ENCODE measurements at places on chromosomes 5 and 9. TPM values are rescaled to one million over a fixed set of nuclear protein-coding genes. Genes with fewer than 3 reads are reported as not detected.

Gene FCN1
- 4.9 TPM for total RNA-seq

Gene CHSY3
- 25.1 TPM for total RNA-seq

Gene IFNA16
- not detected for total RNA-seq

Gene PIP5K1B
- 29.0 TPM for total RNA-seq

Gene IGFBPL1
- 11.7 TPM for total RNA-seq

Gene IDNK
- 3.5 TPM for total RNA-seq

Gene IL11RA
- total RNA-seq, result 84.2 TPM

Gene LIFR
- total RNA-seq, result 60.8 TPM

Gene SOWAHA
- total RNA-seq, result 2.3 TPM

Gene IL3
- not detected for total RNA-seq

Gene DRD1
- total RNA-seq, result 6.8 TPM

Gene JAKMIP2
- total RNA-seq, result 18.3 TPM
